ENCODE measurements at places on chromosomes 12 and 14.
A peak's percentile ranks its signal among the peaks of the same experiment; 100 is the strongest.

GRCh38 chr12:54701940-54702592 is 53.9 kb upstream of the DCD start:
- no peak for DNase-seq

GRCh38 chr12:86196465-86196864 is 59.7 kb downstream of the MGAT4C start:
- no peak for DNase-seq

DNA sequence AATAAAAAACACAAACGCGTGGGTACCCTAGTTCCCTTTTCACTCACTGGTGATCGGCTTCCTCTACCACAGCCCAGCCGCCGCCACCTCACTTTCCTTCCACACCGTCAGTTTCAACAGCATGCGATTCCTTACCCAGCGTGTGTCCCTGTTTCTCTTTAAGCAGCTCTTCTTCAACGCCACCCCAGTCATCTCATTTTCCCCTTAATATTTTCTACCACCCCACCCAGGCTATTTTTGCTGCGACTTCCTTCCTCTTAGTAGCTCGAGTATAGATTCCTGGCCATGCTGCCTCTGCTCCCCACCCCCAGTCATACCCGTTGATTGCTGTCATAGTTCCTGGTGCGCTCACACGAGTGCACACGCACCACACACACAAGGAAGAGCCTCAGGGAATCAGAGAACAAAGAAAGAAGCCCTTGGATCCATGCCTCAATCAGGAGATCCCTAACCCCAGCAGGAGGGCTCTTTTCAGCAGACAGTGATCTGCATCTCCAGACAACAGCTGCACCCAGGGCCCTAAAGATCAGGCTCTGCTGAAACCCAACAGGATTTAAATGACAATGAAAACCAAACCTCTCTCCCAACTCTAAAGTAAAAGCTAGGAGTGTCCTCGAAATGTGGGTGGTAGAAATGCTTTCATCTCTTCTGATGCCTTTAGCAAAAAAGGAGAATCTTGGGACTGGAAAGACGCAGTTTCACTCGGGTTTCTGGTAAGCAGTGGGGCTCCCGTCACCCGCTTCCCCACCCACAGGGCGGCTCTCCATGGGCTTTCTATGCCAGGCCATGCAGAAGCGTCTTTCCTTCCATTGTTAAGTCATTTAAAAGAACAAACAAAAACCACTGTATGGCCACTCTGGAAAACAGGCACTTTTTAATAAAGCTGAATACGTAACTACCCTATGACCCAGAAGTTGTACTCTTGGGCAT is 23.8 kb downstream of the VPS37B start:
- no peak for DNase-seq

GRCh38 chr12:106704081-106704480 is 70.4 kb upstream of the RIC8B start:
- no peak for DNase-seq

DNA sequence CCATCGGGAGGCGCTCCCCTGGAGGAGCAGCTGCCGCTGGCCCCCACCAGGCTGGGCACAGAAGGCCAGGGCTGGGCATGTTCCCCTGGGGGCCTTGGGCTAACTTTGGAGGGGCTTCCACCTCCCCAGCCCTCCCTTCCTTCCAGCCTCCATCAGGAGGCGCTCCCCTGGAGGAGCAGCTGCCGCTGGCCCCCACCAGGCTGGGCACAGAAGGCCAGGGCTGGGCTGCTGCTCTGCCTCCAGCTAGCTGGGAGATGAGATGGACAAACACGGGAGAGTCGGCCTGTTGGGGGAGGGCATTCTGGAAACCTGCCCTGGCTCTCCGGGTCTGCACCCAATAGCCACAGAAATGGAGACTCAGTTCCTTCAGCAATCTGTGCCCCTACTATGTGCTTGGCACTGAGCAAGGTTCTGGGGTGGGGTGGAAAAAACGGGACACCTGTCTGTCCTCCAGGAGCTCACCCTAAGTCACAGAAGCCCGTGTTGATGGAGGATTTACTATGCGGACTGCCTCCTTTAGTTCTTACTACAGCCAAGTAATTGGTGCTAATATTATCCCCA is 39.0 kb upstream of the CORO1C start:
- DNase-seq, result no peak

- no peak for DNase-seq
Observed at GRCh38 chr12:50785406-50786001, 21.6 kb downstream of the ATF1 start.

GRCh38 chr12:110109037-110109836 is 14.9 kb upstream of the IFT81 start:
- no peak for DNase-seq

- DNase-seq, result no peak
Observed at GRCh38 chr12:70719672-70720420, 82.6 kb upstream of the PTPRB start.

DNA sequence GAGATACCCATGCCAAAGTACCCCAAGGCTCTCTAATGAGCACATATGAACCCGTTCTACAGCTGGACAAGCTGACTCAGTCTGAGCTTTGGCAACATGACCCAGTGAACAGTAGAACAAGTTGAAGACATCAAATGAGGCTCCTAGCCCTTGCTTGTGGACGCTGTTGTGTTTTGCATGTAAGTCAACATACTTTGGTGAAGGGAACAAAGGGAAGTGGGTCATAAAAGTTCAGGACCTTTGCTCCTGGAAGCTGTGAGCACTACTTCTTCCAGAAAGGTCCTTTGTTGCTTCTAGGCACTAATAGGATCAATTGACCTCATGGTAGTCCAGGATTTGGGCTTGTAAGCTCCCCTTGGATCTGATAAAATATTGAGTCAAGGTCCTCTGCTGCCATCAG is 613.5 kb upstream of the TBX3 start:
- no peak for DNase-seq

- no peak for DNase-seq
Observed at GRCh38 chr12:131826097-131826928, 1.9 kb upstream of the MMP17 start.

- no peak for DNase-seq
Observed at GRCh38 chr14:89792489-89793366, 161.8 kb downstream of the EFCAB11 start.

DNA sequence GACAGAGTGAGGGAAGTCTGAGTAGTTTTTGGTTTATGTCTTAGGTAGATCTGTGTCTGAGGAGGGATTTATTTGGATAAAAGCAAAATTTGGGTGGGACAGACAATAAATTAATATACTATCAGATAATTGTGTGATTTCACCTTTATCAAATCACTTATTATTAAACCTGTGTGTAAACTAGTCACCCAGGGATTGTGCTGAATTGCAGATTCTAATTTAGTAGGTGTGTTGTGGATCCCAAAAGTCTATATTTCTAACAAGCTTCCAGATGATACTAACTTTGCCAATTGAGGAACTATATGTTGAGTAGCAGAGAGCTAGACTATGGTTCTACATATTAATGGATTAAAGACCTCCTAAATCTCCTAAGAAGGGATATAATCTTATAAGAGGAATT is 978.5 kb upstream of the FBXO33 start:
- no peak for DNase-seq

GRCh38 chr14:70934502-70935134 is 27.4 kb downstream of the PCNX1 start:
- DNase-seq, result no peak

DNA sequence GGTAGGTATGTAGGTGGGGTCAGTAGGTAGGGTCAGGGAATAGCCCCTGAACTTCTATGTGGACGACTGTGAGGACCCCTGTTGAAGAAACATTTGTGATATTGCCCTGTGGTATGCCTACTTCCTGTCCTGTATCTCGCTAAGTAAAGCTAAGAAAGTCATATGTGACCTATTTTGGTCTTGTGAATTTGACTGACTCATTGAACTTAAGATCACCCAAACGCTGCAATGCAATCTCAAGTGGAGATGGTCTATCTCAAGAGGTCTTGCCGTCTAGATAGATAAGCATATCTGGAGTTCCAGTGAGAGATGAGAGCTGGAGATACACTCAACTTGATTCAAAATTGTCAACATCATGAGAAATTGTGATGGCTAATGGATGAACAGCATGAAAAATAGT is 73.8 kb downstream of the TRAFD1 start:
- DNase-seq, result no peak

DNA sequence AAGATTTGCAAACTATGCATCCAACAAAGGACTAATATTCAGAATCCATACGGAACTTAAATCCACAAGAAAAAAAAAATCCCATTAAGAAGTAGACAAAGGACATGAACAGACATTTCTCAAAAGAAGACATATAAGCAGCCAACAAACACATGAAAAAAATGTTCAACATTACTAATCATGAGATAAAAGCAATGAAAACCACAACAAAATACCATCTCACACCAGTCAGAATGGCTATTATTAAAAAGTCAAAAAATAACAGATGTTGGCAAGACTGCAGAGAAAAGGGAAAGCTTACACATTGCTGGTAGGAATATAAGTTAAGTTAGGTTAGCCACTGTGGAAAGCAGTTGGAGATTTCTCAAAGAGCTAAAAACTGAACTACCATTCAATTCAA is 16.2 kb downstream of the CDK17 start:
- DNase-seq, result no peak

DNA sequence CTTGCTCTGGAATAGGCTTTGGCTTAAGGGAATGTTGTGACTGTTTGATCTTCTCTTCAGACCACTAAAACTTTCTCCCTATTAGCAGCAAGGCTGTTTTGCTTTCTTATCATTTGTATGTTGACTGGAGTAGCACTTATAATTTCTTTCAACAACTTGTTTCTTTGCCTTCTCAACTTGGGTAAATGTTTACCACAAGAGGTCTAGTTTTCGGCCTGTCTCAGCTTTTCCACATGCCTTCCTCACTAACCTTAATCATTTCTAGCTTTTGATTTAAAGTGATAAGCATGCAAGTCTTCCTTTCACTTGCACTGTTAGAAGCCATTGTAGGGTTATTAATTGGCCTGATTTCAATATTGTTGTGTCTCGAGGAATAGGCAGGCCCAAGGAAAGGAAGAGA is 126.7 kb upstream of the AEBP2 start:
- no peak for DNase-seq

GRCh38 chr14:53962953-53963319 is 6.3 kb upstream of the BMP4 start:
- no peak for DNase-seq

- DNase-seq, result no peak
Observed at GRCh38 chr14:80483331-80483730, 272.0 kb upstream of the DIO2 start.

- DNase-seq, result no peak
Observed at GRCh38 chr12:122895320-122895703, 612 bp downstream of the VPS37B start.

DNA sequence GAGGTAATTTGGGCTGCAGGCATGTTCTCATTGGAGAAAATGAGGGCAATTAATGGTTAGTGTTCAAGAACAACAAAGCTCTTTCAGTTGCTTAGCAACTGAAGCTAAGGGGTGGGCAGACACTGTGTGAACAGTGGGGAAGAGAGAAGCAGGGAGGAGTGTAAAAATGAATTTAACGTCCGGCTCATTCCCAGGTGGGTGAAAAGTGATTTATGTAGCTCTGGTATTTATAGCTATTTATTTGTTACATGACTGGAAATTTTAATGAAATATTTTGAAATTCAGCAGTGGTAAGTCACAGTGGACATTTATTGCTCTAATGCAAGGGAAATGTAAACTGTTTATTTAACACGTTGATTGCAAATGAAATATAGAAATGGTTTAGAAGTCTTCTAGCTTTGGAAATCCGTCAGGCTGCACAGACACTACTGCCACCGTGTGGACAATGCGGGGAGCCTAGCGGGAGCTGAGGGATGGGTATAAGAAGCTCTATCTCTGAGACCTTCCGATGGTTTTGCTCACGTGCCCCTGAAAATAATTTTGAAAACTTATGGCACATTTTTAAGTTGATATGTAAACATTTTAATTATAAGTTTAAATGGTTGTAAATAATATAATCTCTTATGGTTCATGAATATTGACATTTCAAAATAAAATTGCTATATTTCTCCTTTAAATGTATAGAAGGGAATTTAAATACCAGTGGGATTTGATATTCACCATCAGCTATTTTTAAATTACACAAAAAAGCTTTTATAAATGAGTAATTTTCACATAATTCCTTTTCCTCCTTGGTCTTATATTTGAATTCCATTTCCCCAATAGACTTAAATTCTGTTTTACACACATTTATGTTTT is 54.4 kb downstream of the E2F7 start:
- DNase-seq, result peak; percentile 34

GRCh38 chr12:123655420-123655819 is 15.5 kb upstream of the TCTN2 start:
- no peak for DNase-seq

DNA sequence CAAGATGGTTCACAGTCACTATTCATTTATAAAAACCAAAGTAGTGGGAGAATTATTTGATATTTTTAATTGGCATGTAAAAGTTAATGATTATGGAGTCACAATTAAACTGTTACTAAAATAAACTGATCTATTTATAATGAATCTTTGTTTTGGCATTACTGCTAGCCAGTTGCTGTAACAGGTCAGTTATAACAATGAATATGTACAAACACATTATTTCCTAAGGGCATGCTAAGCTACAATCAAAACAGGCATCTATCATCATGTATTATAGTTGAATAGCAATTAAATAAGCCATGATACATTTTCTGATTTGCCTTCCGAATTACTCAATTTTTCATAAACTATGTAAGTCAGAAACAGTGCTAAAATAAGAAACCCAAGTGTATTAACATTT is 518.3 kb downstream of the SLC16A7 start:
- DNase-seq, result no peak

DNA sequence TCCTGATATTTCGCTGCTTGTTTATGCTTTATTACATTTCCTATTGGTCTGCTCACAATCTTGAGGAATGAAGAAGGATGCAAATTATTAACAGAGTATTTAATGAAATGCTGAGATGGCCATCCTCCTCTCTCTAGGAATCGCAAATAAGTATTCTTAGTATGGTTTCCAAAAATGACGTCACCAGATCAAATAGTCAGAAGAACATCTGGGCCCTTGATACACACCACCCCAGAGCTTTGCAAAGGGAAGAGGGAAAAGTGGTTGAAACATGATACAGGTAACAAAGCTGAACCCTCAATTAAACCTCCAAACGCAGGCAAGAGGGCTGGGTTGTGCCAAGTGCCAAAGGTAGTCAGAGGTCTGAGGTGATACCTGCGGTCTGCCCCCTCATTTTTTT is 107.3 kb downstream of the BCL11B start:
- no peak for DNase-seq

Data from stimulated activated CD8-positive, alpha-beta memory T cell treated with anti-CD3 and anti-CD28 coated beads, Interleukin-15, amount 100 ng/mL, for 1 hour (primary cell).